AG20443 (cell line): ENCODE measurements at places on chromosomes 1 and 21.

DNA sequence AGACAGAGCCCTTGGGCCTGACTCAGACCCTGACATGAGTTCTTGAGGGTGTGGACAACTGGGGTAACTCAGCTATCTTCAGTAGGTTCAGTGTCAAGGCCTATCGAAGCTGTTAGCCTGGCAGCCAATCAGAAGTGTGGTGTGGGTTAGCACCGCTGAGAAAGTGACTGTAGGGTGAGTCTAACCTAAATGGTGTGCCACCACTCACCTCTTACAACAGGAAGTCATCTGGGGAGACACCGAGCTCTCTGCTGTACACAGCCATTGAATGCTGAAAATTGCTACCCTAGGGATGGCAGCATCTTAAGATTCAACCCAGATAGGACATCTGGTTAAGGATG is 44.6 kb downstream of the RASSF5 start:
- no peak for DNase-seq

GRCh38 chr1:189607477-189608096 is 870.1 kb downstream of the BRINP3 start:
- DNase-seq, result no peak

- DNase-seq, result no peak
These were observed 324.4 kb downstream of the ADGRL2 start for GRCh38 chr1:82125119-82125518.

DNA sequence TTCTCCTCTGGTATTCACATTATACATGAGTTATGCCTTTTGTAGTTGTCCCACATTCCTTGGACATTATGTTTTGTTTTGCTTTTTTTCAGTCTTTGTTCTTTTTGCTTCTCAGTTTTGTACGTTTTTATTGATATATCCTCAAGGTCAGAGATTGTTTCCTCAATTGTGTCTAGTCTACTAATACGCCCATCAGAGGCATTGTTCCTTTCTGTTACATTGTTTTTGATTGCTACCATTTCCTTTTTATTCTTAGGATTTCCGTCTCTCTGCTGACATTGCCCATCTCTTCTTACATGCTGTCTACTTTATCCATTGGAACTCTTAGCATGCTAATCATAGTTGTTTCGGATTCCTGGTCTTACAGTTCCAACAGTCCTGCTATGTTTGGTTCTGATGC is 27.8 kb upstream of the MPC2 start:
- no peak for DNase-seq
